Neuronal stem cell (in vitro differentiated cells): ENCODE measurements at places on chromosomes 7 and 10.
A peak's percentile ranks its signal among the peaks of the same experiment; 100 is the strongest.

- H3K27me3 ChIP-seq = no peaks in the 10 kb centered on the region
- H3K4me3 ChIP-seq = peak overlapping the region; percentile 8
- DNase-seq = no peak
These were observed 1.2 kb downstream of the CCM2 start for GRCh38 chr7:45001138-45001694.

GRCh38 chr7:135368416-135369186 lies 135.0 kb downstream of the STRA8 start:
- H3K27ac ChIP-seq = no peak overlapping the region
- H3K27me3 ChIP-seq = no peaks in the 10 kb centered on the region
- no peaks in the 10 kb centered on the region for H3K36me3 ChIP-seq
- DNase-seq = no peak
- H3K4me3 ChIP-seq = no peak overlapping the region
- H3K4me1 ChIP-seq = no peaks in the 10 kb centered on the region

GRCh38 chr10:63644418-63645142 lies 123.4 kb downstream of the REEP3 start:
- H3K36me3 ChIP-seq = no peaks in the 10 kb centered on the region

DNA sequence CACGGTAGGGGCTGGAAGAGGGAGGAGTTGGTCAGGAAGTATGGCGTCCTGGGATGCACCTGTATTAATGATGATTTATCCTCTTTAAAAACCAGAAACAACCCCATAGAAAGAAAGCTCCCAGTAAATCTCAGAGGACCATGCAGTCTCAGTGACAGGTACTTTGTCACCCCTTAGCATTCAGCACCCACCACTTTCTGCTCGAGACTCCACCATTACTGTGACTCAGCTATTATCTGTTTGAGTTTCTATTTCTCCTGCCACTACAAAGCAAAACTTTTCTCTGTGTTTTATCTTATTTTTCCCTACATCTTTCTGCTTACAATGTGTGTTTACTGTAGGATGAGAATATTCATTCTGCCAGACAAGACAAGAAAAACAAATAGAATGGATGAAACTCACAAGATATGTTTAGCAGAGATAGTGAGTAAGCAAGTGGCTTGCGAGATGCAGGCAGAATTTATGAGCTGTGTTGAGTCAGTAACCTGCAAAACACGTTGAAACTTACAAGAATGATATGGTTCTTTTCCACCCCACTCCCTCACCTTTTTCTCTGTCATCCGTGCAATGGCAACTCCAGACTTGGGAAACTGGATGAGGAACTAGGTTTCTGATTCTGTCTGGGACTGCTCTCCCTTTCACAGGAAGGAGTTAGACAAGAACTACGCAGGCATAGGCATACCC lies 127.1 kb downstream of the AOAH start:
- H3K4me3 ChIP-seq = no peak overlapping the region
- no peak for DNase-seq
- no peaks in the 10 kb centered on the region for H3K36me3 ChIP-seq
- no peaks in the 10 kb centered on the region for H3K27me3 ChIP-seq

- H3K27ac ChIP-seq = no peak overlapping the region
- no peak for DNase-seq
- no peaks in the 10 kb centered on the region for H3K27me3 ChIP-seq
- H3K4me1 ChIP-seq = no peaks in the 10 kb centered on the region
These were observed 5.4 kb upstream of the GRM8 start for GRCh38 chr7:127258111-127258510.

- H3K4me1 ChIP-seq = peaks cover 2% of the 10 kb centered on the region
- H3K27me3 ChIP-seq = no peaks in the 10 kb centered on the region
- H3K4me3 ChIP-seq = no peak overlapping the region
- DNase-seq = no peak
- no peak overlapping the region for H3K27ac ChIP-seq
- no peaks in the 10 kb centered on the region for H3K36me3 ChIP-seq
These were observed 93.4 kb upstream of the AUTS2 start for GRCh38 chr7:69504733-69505420.

DNA sequence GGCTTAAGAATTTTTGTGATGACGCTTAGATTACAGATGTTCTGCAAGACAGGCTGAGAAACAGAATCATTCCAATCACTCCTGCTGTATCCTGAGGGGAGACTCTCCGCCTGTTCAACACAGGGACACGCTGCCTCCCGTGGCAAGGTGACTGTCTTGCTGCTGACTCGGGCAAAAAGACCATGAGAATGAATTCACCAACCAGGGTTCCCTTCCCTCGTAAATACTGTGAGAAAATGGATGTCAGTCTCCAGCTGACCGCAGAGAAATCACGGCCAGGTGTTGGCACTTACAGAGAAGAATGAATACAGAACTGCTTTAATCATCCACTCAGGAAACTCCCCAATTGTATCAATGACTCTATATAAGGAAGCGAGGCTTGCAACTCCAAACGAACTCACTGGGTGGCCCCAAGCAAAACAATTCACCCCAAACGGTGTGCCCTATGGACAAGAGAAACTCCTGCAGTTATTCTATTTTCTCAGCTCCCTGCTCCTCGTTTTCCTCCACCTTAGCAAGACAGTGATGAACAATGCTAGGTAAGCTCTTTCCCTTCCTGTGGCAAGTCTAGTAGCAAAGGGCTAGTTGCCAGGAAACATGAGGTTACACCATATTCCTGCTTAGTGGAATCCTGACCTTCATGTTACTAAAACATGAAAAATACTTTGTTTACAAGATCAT lies 22.8 kb downstream of the GNA12 start:
- no peaks in the 10 kb centered on the region for H3K27me3 ChIP-seq
- H3K36me3 ChIP-seq = no peaks in the 10 kb centered on the region
- no peak for DNase-seq
- peaks cover 21% of the 10 kb centered on the region for H3K4me1 ChIP-seq
- no peak overlapping the region for H3K4me3 ChIP-seq

DNA sequence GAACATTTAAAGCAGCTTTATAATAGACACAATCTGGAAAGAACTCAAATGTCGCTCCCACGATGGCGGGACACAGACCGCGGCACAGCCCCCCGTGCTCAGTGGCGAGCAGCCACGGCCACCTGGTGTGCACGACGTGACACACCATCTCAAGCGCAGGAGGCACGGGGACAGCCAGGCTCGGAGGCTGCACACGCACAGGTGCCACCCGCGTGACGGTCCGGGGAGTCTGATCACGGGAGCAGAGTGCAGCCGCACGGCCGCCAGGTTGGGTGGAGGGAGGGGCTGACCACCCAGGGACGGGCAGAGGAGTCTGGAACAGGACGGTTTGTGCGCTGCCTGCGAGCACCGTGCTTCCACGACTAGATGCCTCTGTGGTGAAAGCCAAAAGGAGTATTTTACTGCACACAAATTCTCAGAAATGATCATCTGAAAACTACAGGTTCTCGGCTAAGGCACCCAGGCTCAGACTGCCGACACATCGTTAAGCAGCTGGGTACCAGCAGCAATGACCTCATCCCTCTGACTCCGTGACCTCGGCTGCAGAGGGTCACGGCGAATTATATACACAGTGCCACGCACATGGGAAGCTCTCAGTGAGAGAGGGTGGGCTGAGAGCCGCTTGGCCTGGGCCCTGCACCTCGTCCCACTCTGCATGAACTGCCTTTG lies 7.5 kb upstream of the GPER1 start:
- no peaks in the 10 kb centered on the region for H3K36me3 ChIP-seq
- no peak overlapping the region for H3K4me3 ChIP-seq
- no peak overlapping the region for H3K27ac ChIP-seq
- H3K27me3 ChIP-seq = no peaks in the 10 kb centered on the region

GRCh38 chr7:75054744-75055143 lies 18.9 kb downstream of the RCC1L start:
- H3K36me3 ChIP-seq = peaks cover 92% of the 10 kb centered on the region
- no peak overlapping the region for H3K4me3 ChIP-seq
- H3K4me1 ChIP-seq = no peaks in the 10 kb centered on the region
- no peak for DNase-seq

DNA sequence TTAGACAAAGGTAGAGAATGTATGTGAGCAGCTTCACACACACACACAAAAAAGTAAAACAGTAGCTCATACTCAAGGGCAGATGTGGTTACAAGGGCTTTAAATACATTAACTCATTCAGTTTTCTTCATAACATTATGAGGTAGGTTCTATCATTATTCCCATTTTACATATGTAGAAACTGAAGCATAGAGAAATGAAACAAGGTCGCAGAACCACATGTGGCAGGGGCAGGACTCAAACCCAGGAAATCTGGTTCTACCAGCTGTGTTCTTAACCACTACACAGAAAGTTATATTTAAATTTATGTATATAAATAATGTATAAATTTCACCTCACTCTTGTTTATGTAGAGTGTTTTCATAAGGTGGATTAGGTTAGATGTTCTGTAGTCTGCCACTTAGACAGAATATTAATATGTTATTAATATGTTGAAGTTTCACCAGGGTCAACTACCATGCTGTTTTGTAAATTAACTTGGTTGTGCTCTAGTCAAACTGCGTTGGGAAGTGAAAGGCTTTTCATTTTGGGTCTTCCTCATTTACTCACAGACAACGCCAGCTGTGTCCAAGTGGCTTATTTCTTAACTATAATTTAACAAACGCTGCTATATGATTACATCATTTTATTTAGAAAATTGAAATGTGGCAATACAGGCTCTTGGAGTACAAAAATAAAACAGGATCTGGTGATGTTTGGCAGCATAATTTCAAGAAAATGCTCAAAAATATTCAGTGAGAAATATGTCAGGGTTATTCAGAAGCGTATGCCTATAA lies 138.4 kb downstream of the MDFIC start:
- no peaks in the 10 kb centered on the region for H3K4me1 ChIP-seq
- H3K4me3 ChIP-seq = no peak overlapping the region
- DNase-seq = no peak
- H3K27ac ChIP-seq = no peak overlapping the region
- H3K36me3 ChIP-seq = no peaks in the 10 kb centered on the region
- no peaks in the 10 kb centered on the region for H3K27me3 ChIP-seq

GRCh38 chr7:114973147-114973546 lies 51.3 kb downstream of the MDFIC start:
- H3K27me3 ChIP-seq = no peaks in the 10 kb centered on the region
- peaks cover 3% of the 10 kb centered on the region for H3K4me1 ChIP-seq
- H3K36me3 ChIP-seq = no peaks in the 10 kb centered on the region
- no peak overlapping the region for H3K27ac ChIP-seq
- no peak overlapping the region for H3K4me3 ChIP-seq

- H3K27me3 ChIP-seq = no peaks in the 10 kb centered on the region
- DNase-seq = peak; percentile 79
- peak overlapping the region; percentile 96 for H3K27ac ChIP-seq
- no peaks in the 10 kb centered on the region for H3K36me3 ChIP-seq
These were observed 25.9 kb downstream of the DGKI start for GRCh38 chr7:137820677-137821420.

GRCh38 chr7:2283074-2283473 lies 31.2 kb downstream of the SNX8 start:
- no peaks in the 10 kb centered on the region for H3K27me3 ChIP-seq
- H3K4me3 ChIP-seq = no peak overlapping the region
- no peaks in the 10 kb centered on the region for H3K36me3 ChIP-seq
- DNase-seq = no peak
- no peak overlapping the region for H3K27ac ChIP-seq

GRCh38 chr7:124697746-124698145 lies 67.8 kb downstream of the GPR37 start:
- H3K36me3 ChIP-seq = no peaks in the 10 kb centered on the region
- no peaks in the 10 kb centered on the region for H3K27me3 ChIP-seq
- DNase-seq = no peak
- no peak overlapping the region for H3K27ac ChIP-seq
- H3K4me1 ChIP-seq = no peaks in the 10 kb centered on the region

- no peaks in the 10 kb centered on the region for H3K4me1 ChIP-seq
- H3K27me3 ChIP-seq = no peaks in the 10 kb centered on the region
- peak overlapping the region; percentile 55 for H3K4me3 ChIP-seq
- H3K27ac ChIP-seq = no peak overlapping the region
- DNase-seq = no peak
- H3K36me3 ChIP-seq = peaks cover 51% of the 10 kb centered on the region
These were observed 36.7 kb upstream of the NFKB2 start for GRCh38 chr10:102358712-102359382.

DNA sequence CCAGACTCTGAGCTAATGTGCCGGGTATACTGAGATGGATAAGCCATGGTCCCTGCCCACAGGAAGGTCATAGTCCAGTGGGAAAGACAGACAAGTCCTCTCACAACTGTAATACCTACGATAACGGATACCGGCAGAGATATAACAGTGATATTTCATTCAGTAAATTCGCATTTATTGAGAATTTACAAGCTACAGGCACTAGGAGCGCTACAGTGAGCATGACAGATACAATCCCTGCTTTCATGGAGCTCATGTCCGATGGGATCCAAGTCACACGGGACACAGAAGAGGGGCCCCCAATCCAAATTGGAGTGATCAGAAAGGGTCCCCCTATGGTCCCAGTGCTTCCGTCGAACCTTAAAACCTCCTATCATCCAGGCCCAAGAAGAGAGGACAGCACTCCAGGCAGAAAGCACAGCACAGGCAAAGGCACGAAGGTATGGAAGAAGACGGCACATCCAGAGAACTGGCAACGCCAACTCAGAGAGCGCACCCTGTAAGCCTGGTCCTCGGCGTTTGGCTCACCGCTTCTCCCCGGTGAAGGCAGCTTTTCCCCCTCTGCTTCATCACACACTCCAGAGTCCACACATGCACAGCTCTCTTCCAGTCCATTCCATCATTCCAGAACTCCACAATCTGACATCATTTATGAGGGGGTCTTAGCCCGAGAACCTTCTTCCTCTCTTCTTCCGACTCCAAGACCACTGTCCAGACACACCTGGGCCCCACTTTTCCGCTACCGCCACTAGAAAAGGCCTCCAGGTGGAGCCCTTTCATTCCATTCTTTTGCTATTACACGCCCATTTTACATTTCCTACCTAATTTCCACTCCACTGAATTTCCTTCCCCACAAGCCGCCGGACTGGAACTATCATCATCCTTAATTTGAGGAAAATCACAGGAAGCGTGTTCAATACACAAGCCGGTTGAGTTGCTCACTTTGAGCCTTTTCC lies 47.8 kb upstream of the NKX2-3 start:
- no peak overlapping the region for H3K4me3 ChIP-seq
- H3K36me3 ChIP-seq = no peaks in the 10 kb centered on the region
- no peak for DNase-seq
- H3K27me3 ChIP-seq = peaks cover 3% of the 10 kb centered on the region
- no peaks in the 10 kb centered on the region for H3K4me1 ChIP-seq

GRCh38 chr7:137626469-137627067 lies 220.2 kb downstream of the DGKI start:
- H3K4me3 ChIP-seq = no peak overlapping the region
- no peaks in the 10 kb centered on the region for H3K27me3 ChIP-seq
- H3K27ac ChIP-seq = no peak overlapping the region
- H3K36me3 ChIP-seq = no peaks in the 10 kb centered on the region

- H3K4me1 ChIP-seq = no peaks in the 10 kb centered on the region
- no peak for DNase-seq
These were observed 2.6 kb upstream of the C10orf120 start for GRCh38 chr10:122702275-122702674.

- H3K36me3 ChIP-seq = no peaks in the 10 kb centered on the region
- H3K27me3 ChIP-seq = no peaks in the 10 kb centered on the region
- H3K4me1 ChIP-seq = no peaks in the 10 kb centered on the region
- DNase-seq = peak; percentile 4
- no peak overlapping the region for H3K27ac ChIP-seq
These were observed 873.9 kb downstream of the GRID1 start for GRCh38 chr10:85492684-85493083.

GRCh38 chr10:69087590-69088470 lies at the start of gene SRGN:
Gene SRGN, plus strand, starts transcription at chr10:69088103. Its CDS starts 55 bp downstream, at chr10:69088158.
- H3K4me1 ChIP-seq = peaks cover 4% of the 10 kb centered on the region
- H3K27me3 ChIP-seq = no peaks in the 10 kb centered on the region
- H3K36me3 ChIP-seq = no peaks in the 10 kb centered on the region
- DNase-seq = no peak
- H3K4me3 ChIP-seq = no peak within 1 kb of the TSS
- no peak within 1 kb of the TSS for H3K27ac ChIP-seq
